Left ventricle myocardium inferior (tissue), 1 donor: ENCODE measurements at places on chromosomes 7 and 10.

DNA sequence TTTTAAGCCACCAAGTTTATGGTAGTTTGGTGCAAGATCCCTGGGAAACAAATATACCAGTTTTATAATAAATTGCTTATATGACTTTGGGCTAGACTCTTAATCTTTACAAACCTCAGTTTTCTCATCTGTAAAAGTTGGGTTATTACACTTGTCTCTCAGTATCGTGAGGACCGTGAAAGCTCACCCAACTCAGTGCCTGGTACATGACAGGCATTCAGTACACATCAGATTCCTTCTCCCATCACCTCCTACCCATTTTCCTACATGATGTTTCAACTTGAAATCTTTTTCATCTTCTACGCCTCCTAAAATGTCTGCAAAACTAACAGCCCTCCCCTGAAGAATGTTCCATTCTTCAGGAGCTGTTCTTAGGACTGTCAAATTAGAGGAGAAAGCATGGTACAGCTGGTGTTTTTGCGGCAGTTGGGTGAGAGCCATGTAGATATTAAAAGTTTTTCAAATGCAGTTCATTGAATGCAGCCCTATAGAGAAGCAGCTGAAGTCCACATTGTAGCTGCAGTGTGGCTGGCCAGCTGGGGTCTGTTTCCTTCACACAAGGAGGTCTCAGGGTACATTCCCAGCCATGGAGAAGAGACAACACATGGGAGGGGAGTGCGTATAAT lies 812.8 kb downstream of the LRMDA start:
- no peak for DNase-seq

DNA sequence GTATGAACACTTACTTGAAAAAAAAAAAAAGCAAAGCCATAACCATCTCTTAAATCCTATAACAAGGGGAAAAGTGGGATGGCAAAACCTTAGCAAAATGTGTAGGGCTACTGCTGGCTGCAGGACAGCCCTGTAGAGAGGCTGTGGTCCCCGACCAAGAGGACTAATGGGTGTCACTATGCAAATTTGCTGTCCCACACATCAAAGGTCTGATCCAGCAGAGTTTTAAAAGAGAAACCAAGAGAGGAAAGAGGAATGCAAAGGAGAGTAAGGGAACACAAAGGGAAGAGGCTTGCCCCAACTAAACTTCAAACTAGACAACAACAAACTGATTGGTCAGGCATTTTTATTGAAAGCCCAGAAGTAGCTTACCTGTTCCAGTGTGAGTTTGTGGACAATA lies 3.1 kb upstream of the ZNRF2 start:
- no peak for DNase-seq

DNA sequence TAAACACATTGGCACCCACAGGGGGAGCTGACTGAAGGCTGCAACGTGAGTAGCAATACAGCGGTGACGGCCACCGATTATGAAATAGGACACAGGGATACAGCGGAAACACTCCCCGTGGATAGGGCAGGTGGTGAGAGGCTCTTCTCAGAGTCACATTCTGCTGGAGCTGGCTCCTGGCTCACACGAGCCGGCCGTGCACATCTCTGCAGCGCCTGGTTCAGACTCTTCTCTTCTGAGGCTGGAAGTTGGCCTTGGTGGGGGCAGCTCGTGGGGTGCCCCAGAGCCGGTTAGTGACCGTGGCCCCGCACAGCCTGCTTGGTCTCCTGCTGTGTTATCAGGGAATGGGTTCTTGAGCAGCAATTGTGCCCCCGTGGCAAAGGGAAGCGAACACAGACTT lies 61.3 kb upstream of the EN2 start:
- no peak for DNase-seq

- no peak for DNase-seq
Observed at GRCh38 chr10:57162231-57162630, 801.2 kb upstream of the ZWINT start.

DNA sequence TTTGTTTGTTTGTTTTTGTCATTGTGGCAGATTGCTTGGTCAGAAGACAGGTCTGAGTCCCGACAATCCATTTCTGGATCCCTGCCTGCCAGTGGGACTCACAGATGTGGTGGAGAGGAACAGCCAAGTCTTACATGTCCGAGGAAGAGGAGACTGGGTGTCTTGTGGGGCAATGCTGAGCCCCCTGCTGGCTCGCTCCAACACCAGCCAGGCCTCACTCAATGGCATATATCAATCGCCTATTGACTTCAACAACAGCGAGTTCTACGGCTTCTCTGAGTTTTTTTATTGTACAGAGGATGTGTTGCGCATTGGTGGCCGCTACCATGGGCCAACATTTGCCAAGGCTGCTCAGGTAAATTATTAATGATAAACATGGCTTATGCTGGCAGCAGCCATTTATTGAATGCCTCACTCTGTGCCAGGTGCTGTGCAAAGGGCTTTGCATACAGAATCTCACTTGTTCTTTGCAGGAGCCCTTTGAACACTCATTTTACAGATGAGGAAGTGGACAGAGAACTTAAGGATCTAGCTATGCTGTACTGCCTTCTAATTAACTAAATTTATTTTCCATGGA lies 33.3 kb downstream of the COX15 start:
- DNase-seq, result no peak

DNA sequence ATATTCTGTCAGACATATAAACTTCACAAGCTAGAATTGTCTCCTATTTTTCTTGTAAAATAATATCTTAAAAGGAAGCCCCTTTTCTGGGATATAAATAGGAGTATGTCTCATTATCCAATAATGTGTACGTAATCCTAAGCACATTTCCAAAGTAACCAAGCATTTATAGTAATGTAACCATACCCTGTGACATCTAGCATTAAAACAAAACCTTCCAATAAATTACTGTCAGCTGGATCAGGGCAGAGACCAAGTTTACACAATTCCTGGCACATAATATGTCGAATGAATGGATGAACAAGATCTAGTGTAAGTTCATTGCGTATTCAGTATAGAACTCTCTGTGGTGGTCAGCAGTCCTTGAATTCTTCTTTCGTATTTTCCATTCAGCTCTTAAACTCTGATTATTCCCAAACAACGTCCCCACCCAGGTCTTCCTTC lies 14.3 kb downstream of the CPED1 start:
- no peak for DNase-seq

DNA sequence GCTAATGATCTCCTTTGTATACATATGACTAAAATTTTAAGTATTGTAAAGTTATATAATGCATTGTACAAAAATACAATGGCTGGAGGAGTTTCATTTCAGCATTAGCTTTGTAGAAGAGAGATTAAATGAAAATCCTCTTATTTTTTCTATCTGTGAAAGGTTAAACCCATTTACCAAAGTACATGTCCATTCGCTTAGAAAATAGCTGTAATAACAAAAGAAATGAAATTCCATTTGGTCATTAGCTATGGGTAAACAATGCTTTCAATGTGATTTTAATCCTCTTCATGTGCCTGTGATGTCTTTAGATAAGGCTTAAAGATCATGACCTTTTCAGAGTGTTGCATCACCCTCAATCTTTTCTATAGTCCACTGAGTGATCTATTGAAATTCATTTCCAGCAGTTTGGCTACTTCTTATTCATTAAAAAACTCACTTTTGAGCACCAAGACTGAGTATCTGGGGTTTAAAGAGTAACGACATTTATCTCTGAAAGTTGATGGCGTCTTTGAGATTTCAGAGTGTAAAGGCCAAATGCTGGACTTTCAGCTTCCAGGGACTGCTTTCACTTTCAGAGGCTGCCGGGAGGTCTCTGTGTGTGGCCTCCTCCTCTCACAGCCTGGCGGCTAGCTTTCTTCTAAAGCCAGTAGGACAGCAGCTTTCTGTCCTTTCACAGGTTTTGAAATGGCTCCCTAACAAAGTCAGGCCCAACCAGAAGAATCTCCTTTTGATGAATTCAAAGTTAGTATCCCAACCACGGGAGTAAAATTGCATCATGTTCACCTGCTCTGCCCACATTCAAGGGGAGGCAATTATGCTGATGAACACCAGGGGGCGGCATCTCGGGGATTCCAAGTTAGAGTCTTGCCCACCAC lies 701.4 kb upstream of the COBL start:
- DNase-seq, result no peak

DNA sequence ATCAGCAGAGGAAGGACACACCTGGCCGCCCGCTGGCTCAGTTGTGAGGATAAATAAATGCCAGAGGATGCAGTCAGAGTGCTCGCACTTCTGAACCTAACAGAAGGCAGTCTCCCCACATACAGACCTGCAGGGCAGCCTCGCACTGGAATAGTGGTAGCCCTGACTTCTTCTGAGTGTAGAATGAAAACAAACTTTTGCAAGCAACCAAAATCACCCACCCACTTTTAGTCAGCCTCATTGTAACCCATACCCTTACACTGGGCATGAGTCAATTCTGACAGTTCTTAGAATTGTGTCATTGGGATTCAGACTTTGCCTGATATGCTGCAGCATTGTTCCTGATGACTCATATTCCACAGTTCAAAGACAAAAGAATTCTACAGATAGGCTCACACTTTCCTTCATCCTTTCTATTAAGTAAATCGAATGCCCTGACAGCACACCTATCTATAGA lies 167.0 kb upstream of the CDK1 start:
- no peak for DNase-seq

DNA sequence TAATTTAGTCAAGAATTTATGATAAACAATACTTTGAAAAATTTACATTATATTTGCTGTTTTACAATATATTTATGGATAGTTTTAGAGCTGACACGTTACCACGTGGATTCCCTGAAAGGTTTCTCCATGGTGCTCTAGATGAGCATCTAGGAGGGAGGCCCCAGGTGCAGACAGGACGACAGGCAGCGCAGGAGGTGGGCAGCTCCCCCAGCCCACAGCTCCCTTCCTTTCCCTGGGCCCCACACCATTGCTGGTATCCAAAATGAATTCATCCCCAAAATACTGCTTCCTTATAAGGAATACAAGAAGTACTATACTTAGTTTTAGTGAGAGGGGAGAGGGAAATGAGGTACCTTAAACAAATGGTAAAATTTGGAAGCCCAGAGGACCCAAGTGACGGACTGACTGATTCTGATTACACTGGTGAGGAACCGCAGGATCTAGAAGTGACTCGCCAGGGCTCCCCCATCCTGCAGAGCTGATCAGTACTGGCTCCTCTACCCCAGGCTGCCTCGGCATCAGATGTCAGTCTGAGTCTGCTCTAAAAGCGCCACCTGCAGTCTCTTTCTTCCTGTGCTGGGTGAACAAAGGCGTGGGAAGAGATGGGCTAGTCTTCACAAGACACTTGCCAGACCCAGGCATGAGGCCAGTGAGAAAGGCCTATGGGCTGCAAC lies 89.2 kb downstream of the DLG5 start:
- no peak for DNase-seq

DNA sequence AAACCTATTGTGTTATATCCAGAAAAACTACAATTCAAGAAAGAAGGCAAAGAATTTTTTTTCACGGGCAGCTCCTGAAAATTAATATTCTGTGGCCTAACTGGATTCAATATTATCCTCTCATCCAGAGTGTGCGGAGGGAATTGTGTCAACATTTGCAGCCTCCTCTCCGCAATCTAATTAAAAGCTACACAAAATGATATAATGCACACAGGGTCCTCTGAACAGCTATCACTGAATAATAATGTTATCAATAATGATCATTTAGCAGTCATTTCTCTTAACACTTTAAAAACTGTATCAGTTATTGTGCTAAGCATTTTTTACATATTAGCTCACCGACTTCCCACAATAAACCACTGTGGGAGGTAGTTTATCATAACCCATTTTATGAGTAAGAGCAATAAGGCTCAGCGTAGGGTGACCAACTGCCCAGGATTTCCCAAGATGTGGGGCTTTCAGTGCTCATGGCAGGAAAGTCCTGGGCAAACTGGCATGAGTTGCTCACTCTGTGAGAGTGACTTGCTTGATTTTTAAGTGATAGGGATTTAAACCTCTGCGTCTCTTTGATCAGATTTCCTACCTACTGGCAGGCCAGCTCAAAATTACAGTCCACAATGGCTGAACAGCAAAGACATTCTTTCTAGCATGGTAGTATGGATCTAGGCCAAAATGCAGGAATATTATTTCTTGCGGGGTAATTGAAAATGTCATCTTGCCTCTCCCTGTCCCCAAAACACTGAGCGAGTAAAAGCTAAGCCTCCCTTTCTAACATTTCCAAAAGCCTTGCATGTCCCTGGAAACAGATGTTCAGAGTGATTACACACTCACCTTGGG lies 65.7 kb downstream of the AOAH start:
- DNase-seq, result no peak

DNA sequence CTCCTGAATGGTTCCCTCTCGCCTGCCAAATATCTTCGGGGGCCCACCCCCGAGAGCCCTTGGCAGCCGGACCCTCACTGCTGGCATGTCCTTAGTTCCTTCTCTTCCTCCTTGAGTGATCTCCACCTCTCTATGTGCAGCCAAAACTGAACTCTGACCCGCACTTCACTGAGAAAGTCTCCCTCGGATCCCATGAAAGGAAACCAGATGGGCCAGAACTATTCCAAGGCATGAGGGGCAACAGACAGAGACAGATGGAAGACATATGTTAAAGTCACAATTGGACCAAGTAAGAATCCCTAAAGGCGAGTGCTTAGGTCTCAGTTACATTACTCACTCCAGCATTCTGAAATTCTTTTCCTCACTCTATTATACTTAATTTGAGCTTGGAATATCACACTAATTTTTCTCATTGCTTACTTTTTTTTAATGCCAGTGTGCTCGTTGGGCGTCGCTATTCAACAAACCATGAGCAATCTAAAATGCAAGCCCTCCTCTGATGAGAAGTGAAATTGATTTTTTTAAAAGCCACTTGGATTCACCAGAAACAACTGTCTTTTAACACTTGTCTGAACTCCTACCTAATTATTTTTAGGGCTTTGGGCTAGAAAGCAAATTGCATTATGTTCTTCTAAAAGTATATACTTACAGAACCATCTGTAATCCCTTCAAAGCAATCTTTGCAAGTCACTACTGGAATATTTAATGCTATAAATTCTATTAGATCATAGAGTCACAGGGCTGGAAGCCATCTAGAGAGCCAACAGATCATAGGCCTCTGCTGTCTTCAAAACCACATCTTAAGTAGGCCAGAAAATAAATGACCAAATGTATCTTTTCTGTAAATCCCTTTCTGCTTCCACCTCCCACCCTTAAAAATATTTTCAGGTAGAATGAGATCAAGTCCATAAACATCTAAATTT lies 43.3 kb upstream of the EZH2 start:
- DNase-seq, result no peak

DNA sequence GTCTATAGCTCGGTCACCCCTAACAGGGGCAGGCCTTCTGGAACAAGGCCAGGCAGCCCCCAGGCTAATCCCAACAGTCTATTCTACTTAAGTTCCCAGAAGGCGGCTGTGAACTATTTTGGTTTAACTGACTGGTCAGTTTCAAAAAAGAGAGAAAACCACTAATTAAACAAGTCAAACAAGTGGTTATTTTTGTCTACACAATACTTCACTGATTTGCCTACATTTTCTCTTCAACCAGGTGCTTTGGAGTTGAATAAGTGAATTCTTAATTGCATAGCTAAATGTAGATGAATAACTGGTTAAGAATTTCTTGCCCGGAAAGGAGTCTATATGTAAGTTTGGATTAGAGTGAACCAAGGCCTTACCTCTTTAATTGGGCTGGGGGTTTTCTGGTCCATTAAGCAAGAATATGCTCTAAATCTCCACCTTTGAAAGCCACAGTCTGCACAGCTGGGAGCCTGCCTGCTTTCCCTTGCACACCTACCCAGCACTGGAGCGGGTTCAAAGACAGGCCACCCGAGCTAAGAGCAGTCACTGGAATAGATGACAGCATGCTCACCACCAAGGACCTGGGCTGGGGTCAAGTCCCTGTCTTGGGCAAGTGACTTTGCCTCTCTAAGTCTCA lies 70.4 kb downstream of the TBXAS1 start:
- no peak for DNase-seq
